ENCODE measurements at places on chromosomes 6 and 20.

- peak overlapping the region; percentile 80 for H3K4me3 ChIP-seq
- no peak for DNase-seq
- no peaks in the 10 kb centered on the region for H3K27me3 ChIP-seq
- H3K4me1 ChIP-seq = peaks cover 31% of the 10 kb centered on the region
- peaks cover 19% of the 10 kb centered on the region for H3K36me3 ChIP-seq
Observed at GRCh38 chr20:62805155-62805710, 598 bp downstream of the OGFR start.

- no peaks in the 10 kb centered on the region for H3K36me3 ChIP-seq
- no peak for DNase-seq
- no peaks in the 10 kb centered on the region for H3K4me1 ChIP-seq
Observed at GRCh38 chr6:7832904-7833750, 77.5 kb downstream of the TXNDC5 start.

- H3K36me3 ChIP-seq = no peaks in the 10 kb centered on the region
- no peak overlapping the region for H3K27ac ChIP-seq
- DNase-seq = no peak
- H3K4me3 ChIP-seq = no peak overlapping the region
- no peaks in the 10 kb centered on the region for H3K4me1 ChIP-seq
- H3K27me3 ChIP-seq = no peaks in the 10 kb centered on the region
Observed at GRCh38 chr20:35181731-35182130, 9.9 kb downstream of the PROCR start.

- peaks cover 70% of the 10 kb centered on the region for H3K36me3 ChIP-seq
- peak overlapping the region; percentile 100 for H3K4me3 ChIP-seq
- no peaks in the 10 kb centered on the region for H3K27me3 ChIP-seq
Observed at GRCh38 chr6:41937861-41938574, 3.6 kb downstream of the CCND3 start.

DNA sequence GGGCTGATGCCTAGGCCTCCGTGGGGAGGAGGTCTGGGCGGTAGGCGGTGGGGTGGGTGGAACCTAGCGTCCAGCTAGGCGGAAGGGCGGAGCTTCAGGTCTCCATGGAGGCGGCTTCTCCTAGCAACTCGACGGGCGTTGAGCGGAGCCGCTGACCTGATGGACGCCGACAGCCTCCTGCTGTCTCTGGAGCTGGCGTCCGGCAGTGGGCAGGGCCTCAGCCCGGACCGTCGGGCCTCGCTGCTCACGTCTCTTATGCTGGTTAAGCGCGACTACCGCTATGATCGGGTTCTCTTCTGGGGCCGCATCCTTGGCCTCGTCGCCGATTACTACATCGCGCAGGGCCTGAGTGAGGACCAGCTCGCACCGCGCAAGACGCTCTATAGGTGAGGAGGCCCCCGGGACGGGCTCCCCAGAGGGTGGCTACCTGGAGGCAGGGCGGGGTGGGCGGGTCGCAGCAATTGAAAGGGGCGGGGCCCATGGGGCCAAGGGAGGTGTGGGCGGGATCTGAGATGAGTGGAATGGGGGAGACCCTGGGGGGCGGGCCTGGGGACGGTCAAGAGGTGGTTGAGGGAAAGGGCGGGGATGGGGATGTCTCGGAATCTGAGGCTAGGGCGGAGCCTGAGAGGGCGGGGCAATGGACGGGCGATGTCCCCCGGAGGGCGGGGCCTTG is at the start of gene RSPH9:
Gene RSPH9, plus strand, starts transcription at position 97 of the 673 bp plus-strand sequence. Its CDS starts 63 bp downstream, at position 160.
- H3K4me1 ChIP-seq = peaks cover 22% of the 10 kb centered on the region
- H3K4me3 ChIP-seq = peak within 1 kb of the TSS; percentile 65
- DNase-seq = peak; percentile 79

- no peaks in the 10 kb centered on the region for H3K27me3 ChIP-seq
- peaks cover 33% of the 10 kb centered on the region for H3K36me3 ChIP-seq
- DNase-seq = no peak
- no peak overlapping the region for H3K4me3 ChIP-seq
Observed at GRCh38 chr6:13294499-13295069, 33.8 kb downstream of the TBC1D7 start.

DNA sequence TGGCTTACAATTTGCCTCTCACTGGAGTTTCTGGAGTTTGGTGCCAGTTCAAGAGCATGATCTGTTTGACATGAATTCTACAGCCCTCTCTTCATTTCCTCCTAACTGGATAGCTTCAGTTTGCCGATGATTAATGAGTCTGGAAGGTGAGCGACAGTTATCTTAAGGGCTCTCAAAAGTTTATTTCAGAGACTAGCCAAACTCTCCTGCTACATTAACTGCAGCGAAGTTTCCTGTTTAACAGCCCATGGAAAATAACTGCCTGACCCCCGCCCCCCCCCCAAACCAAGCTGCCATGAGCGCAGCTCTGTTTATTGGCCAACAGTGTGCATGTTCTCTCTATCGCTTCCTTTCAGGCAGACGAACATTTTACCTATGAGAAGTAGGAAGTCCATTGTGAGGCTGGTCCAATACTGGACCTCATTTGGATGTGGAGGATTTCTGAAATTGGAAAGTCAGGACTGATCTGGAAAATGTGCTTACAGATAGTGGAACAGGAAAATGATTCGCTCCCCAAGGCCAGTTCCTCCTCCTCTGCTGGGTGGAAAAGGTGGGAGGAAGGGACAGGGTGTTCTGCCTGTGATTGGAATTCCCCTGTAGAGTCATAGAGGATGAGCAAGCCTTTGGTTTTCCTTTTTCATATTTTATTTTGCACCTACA is 522.2 kb upstream of the JAG1 start:
- peaks cover 3% of the 10 kb centered on the region for H3K27me3 ChIP-seq
- H3K27ac ChIP-seq = no peak overlapping the region
- H3K36me3 ChIP-seq = no peaks in the 10 kb centered on the region
- no peaks in the 10 kb centered on the region for H3K4me1 ChIP-seq

DNA sequence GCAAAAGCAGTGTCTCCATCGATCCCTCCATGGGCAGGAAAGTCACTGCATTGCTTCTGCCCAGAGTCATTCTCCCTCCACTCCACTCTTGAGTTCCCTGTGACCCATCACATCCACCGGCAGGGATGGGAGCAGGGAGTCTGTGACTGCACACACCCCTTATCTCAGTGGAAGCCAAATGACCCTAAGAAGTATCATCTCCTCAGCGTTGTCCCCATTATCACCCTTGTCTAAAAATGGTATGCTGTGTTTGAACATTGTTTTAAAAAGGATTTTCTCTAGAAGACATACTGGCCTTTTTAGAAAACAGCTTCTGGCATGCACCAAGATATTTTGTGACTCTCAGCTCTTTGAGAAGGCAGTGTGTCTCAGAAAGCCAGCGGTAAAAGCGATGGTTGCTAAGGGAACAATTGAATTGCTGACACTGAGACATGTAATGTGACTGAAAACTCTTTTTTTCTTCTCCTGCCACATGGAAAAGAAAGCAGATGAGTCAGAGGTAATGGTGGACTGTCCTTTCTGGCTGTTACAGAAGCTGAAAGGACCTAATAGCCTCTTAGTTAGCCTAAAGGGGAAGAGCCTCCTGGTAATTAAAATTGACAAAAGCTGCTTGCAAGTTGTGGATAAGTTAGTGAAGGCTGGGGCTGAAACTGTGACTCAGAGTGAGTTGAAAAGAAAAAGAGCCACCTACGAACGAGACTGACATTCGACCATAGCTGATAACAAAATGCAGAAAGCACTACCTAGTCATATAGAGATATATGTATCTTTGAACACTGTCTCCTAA is 120.5 kb downstream of the MAP3K7 start:
- peaks cover 92% of the 10 kb centered on the region for H3K4me1 ChIP-seq
- H3K27ac ChIP-seq = peak overlapping the region; percentile 86
- H3K4me3 ChIP-seq = no peak overlapping the region
- H3K36me3 ChIP-seq = peaks cover 6% of the 10 kb centered on the region

DNA sequence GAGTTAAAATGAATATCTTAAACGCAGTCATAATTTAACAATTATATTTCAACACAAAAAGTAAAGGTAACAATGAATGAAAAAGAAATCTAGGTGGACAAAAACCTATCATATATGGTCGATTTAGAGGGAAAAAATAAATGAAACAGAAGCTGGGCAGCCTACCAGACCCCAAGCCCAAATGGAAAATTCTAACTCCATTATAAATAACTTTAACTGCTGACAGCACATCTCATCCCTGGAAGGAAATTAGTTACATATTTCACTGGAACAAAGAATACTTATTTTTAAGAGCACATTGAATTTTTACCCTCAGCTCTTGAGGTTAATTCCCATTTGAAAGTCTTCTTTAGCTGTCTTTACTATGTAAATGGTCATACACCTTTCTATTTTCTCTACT is 39.1 kb downstream of the COL12A1 start:
- H3K27ac ChIP-seq = no peak overlapping the region
- H3K4me3 ChIP-seq = no peak overlapping the region
- H3K27me3 ChIP-seq = no peaks in the 10 kb centered on the region

GRCh38 chr20:46694484-46694883 is 5.2 kb upstream of the TP53RK start:
- no peaks in the 10 kb centered on the region for H3K36me3 ChIP-seq
- no peak overlapping the region for H3K4me3 ChIP-seq
- H3K4me1 ChIP-seq = peaks cover 23% of the 10 kb centered on the region
- DNase-seq = no peak
- H3K27ac ChIP-seq = no peak overlapping the region
- peaks cover 28% of the 10 kb centered on the region for H3K27me3 ChIP-seq

DNA sequence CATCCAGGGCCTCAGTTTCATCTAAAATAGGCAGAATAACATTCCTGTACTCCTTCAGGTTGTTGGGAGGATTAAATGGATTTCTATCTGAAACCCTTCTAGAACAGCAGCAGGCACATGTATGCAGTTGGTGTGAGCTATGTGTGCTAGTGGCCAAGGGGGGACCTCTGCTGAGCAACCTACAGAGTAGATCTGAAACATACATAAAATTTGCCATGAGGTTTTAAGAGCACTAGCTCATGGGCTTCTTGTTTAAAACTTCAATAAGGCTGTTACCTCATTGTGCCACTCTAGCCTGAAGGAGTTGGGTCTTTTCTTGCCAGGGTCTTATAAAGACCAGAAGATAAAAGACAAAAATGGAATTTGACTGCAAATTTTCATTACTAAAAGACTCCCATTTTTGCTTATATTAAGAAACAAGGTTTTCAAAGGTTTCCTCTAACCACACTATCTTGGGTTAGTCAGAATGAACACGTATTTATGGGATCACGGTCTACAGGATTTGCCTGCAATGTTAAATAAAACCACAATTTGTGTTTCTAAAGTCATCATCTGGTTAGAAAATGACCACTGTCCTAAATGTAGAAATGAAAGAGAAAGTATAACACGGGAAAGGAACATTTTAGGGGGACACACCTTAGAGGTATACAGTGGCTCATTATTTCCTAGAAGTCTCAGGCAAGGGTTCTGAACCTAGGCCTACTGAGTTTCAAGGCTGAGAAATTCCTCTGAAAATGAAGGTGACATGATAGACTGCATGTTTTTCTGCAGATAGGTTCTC is 144.9 kb upstream of the OLIG3 start:
- no peak overlapping the region for H3K27ac ChIP-seq
- no peaks in the 10 kb centered on the region for H3K36me3 ChIP-seq
- peaks cover 7% of the 10 kb centered on the region for H3K27me3 ChIP-seq
- peaks cover 14% of the 10 kb centered on the region for H3K4me1 ChIP-seq
- no peak for DNase-seq
- no peak overlapping the region for H3K4me3 ChIP-seq

GRCh38 chr20:8875586-8875985 is 193.3 kb upstream of the PLCB4 start:
- no peaks in the 10 kb centered on the region for H3K4me1 ChIP-seq
- DNase-seq = no peak
- no peak overlapping the region for H3K4me3 ChIP-seq
- no peaks in the 10 kb centered on the region for H3K36me3 ChIP-seq
- no peak overlapping the region for H3K27ac ChIP-seq

DNA sequence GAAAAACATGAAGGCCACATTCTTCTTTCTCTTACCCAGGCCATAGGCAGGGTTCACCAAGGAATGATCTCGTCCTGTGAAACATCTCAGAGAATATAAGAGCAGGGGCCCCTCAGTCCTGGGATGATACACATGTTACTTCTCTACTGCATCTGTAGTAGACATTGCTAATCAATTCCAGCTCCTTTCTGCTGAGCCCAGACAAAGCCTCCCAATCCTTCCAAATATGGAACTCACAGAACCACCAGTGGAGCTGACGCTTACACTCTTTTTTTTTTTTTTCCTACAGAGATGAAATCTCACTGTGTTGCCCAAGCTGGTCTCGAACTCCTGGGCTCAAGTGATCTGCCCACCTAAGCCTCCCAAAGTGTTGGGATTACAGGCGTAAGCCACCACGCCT is 9.1 kb downstream of the SNTA1 start:
- no peak overlapping the region for H3K27ac ChIP-seq
- no peaks in the 10 kb centered on the region for H3K4me1 ChIP-seq
- H3K4me3 ChIP-seq = no peak overlapping the region

- no peaks in the 10 kb centered on the region for H3K27me3 ChIP-seq
- no peak for DNase-seq
- no peaks in the 10 kb centered on the region for H3K4me1 ChIP-seq
- H3K27ac ChIP-seq = no peak overlapping the region
- no peak overlapping the region for H3K4me3 ChIP-seq
Observed at GRCh38 chr6:140660295-140660694, 1285.8 kb upstream of the CITED2 start.

DNA sequence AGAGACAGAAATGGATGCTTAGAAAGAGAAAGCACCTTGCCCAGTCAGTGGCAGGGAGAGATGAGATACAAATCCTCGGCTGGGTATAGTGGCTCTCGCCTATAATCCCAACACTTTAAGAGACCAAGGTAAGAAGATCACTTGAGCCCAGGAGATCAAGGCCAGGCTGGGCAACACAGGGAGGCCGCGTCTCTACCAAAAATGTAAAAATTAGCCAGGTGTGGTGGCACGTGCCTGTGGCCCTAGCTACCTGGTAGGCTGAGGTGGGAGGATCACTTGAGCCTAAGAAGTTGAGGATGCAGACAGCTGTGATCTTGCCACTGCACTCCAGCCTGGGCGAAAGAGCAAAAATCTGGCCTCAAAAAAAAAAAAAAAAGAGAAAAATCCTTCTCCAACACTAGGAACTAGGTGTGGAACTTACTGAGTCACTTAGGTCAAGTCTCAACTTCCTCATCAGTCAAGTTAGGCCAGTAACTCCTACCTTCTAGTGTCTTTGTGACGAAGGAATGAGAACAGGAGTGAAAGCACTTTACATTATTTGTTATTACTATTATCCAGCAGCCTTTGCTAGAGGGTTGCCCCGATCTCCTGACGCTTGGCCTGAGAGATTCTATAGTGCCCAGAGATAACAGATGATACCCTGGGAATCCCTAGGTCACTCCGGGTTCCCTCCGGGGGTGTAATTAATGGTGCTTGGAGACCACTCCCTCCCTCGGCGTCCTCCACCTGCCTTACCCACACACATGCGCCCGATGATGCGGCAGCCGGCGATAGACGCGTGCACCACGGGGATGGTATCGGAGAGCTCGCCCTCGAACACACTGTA is 918 bp downstream of the EIF6 start:
- H3K36me3 ChIP-seq = peaks cover 35% of the 10 kb centered on the region
- peak overlapping the region; percentile 81 for H3K4me3 ChIP-seq
- peaks cover 9% of the 10 kb centered on the region for H3K27me3 ChIP-seq
- peaks cover 32% of the 10 kb centered on the region for H3K4me1 ChIP-seq
- DNase-seq = peak; percentile 59

Data from activated naive CD4-positive, alpha-beta T cell treated with anti-CD3 and anti-CD28 coated beads, Interleukin-2, amount 10 ng/mL, durations not matched to agents 7 days and 5 days (primary cell).